ENCODE measurements at places on chromosomes 6 and 20.

GRCh38 chr20:31637660-31638059, at the start of gene COX4I2:
Gene COX4I2, plus strand, starts transcription at chr20:31637912. Its CDS starts 1,106 bp downstream, at chr20:31639018.
- DNase-seq: no peak

- DNase-seq: no peak
Observed at GRCh38 chr6:148563066-148563465, 183.8 kb upstream of the UST start.

GRCh38 chr6:99330159-99330558, 19.3 kb downstream of the FAXC start:
- DNase-seq: no peak

GRCh38 chr20:25984933-25985332, 288.3 kb upstream of the ZNF337 start:
- no peak for DNase-seq

- DNase-seq: no peak
Observed at GRCh38 chr6:88490908-88491264, 324.7 kb upstream of the CNR1 start.

GRCh38 chr20:59940956-59941294, 736 bp downstream of the FAM217B start:
- DNase-seq: no peak

DNA sequence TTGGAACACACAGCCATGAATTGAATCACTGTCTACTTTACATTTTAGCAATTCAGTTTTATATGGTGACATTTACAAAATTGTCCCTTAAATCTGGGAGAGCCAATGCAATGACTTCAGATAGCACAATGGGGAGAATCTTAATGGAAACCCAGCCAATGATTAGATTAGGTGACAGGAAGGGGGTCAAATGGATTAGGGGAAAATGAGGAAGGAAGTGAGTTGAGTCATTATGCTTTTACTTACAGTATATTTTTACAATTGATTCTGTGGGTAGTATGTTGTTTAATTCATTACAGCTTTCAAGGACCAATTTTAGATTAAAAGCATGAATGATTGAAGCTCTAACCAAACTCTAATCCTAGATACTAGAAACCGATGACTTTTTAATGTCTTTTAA, 229.8 kb downstream of the SOX4 start:
- DNase-seq: no peak
